GM12892 (cell line): ENCODE measurements at places on chromosomes 16 and 17.

- DNase-seq = no peak
Measured at GRCh38 chr16:28062847-28063521, 530 bp downstream of the GSG1L start.

DNA sequence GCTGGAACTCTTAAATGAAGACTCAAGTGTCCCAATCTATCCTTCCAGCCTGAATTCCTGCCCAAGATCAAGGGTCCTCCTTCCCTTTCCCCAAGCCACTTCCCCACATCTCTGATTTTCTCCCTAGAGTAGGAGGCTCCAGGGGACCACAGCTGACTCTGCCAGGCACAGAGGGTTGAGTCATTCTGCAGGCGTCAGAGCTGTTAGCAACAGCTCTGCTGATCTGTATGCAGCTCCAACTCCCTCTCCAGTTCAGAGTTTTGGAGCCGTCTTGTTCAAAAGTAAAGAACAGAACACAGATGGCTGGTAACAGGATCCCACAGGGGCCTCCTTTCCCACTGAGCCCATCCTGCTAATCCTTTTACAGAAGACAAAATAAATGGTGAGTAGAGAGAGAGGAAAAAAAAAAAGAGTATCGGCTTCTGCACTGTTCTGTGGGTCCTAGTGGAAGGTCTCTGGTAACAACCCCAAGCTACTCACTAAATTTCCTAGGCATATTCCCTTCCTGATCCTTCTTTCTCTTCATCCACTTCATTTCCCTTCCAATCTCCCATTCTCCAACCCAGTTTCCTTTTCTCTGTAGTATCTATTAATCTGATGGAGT, 13.4 kb upstream of the TAOK1 start:
- DNase-seq = no peak

DNA sequence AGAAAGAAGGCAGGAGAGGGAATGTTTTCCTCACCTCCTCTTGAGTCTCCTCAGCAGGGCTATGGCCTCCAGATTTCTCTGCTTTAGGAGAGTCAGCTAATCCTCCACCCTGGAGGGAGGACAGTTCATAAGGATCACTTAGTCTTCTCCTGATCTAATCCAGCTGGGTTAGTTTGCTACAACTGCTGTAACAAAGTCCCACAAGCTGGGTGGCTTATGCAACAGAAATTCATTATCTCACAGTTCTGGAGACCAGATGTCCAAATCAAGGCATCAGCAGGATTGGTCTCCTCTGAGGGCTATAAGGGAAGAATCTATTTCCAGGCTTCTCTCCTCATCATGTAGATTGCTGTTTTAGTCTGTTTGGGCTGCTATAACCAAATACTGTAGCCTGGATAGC, 40.6 kb upstream of the XYLT1 start:
- DNase-seq = no peak

DNA sequence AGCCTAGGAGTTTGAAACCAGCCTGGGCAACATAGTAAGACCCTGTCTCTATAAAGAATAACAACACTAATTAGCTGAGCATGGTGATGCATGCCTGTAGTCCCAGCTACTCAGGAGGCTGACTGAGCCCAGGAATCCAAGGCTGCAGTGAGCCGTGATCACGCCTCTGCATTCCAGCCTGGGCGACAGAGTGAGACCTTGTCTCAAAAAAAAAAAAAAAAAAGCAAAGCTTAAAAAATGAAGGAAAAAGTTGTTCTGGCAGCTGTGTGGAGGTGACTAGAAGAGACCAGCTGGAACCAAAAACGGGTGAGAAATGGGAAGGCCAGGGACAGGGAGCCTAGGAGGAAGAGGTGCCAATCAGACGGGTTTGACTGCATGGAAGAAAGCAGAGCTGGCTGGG, 4.2 kb downstream of the BCL7C start:
- DNase-seq = no peak

DNA sequence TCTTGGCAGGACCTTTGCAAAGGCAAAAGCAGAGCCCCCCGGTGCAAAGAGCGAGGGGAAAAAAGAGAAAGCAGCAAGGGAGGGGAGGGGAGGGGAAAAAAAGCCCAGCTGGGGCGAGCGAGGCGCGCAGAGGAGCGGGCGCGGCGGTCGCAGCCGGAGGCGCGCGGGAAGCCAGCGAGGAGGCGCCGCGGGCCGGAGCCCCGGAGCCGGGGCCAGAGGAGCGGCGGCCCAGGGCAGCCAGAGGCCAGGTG, 129 bp downstream of the IRX5 start:
- no peak for DNase-seq

DNA sequence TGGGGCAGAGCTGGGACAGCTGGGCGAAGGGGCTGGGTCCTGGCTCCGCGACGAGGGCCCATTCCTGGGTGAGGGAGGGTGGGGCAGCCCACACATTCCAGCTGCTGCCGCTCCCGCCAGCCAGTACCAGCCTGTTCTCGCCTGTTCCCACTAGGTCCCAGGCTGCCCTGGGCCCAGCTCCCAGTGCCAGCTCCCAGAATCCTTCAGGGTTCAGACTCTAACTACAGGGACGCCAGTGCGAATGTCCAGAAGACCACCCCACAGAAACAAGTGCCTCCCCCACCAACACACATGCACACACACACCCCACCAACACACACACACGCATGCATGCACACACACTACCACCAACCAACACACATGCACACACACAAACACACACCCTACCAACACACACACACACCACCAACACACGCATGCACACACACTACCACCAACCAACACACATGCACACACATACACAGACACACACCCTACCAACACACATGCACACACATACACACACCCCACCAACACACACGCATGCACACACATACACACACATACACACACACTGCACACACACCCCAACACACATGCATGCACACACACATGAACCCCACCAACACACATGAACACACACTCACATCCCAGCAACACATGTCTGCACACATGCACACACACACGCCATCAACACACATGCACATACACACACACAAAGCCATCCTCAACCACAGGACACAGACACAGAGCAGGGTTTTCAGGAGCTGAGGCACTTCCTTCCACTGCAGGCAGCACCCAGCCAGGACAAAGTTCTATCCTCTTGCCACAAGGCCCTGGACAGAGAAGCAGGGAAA, 27.5 kb upstream of the KRT17 start:
- DNase-seq = no peak

DNA sequence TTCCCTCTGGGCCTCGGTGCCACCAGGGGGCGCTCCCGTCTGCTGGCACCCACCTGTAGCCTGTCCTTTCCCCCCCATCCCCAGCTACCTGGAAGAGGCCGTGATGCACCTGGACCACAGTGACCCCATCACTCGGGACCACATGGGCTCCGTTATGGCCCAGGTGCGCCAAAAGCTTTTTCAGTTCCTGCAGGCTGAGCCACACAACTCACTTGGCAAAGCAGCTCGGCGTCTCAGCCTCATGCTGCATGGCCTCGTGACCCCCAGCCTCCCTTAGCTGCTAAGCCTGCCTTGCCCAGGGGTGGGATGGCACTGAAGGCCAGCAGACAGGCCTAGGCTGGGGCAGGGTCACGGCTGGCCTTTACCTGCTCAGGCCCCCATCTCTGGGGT, 818 bp upstream of the NRN1L start:
- DNase-seq = peak; percentile 90

GRCh38 chr17:51035431-51035830, 85.2 kb downstream of the SPAG9 start:
- no peak for DNase-seq

- DNase-seq = no peak
Measured at GRCh38 chr16:78624366-78624765, 524.9 kb downstream of the WWOX start.

DNA sequence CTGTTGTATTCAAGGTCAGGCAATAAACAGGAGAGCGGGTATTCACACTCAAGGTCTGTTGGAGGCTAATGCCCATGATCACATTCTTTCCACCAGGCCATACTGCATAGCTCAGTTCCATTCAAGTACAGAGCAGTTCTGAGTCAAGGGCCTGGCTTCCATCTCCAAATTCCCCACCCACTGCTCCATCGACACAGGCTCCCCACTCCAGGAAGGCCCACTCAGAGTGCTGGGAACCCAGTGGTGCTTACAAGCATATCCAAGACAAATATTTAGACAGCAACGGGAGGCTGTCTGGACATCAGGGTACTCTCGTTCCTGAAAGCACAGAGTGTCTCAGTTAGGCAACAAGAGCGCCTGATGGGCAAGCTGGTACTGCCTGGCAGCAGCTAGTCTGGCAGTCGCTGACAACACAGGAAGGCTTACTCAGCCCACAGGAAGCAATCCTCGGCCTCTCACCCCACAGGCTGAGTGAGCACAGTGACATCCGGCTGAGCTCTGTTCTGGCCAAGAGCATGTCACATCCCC, 40.9 kb downstream of the RFFL start:
- DNase-seq = peak; percentile 54

GRCh38 chr17:45228763-45229539, 7.3 kb downstream of the FMNL1 start:
- DNase-seq = peak; percentile 85

GRCh38 chr16:48503336-48503735, 106.6 kb downstream of the N4BP1 start:
- DNase-seq = no peak

DNA sequence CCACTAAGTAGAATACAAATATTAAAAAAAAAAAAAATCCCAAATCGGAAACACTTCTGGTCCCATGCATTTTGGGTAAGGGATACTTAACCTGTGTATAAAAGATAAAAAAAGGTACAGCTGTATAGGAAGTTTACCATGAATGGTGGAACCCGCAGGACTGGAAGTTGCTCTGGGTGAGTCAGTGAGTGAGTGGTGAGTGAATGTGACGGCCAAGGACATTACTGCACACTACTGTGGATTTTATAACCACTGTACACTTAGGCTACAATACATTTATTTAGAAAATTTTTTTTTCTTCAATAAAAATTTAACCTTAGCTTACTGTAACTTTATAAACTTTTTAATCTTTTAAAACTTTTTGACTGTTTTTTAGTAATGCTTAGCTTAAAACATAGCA, 71.3 kb upstream of the BCAR1 start:
- DNase-seq = no peak

GRCh38 chr17:48478224-48479013, 48.4 kb upstream of the SKAP1 start:
- peak; percentile 45 for DNase-seq

GRCh38 chr16:86653285-86654006, 75.1 kb downstream of the FOXL1 start:
- DNase-seq = no peak

GRCh38 chr17:5592382-5592781, 8.1 kb upstream of the NLRP1 start:
- no peak for DNase-seq

DNA sequence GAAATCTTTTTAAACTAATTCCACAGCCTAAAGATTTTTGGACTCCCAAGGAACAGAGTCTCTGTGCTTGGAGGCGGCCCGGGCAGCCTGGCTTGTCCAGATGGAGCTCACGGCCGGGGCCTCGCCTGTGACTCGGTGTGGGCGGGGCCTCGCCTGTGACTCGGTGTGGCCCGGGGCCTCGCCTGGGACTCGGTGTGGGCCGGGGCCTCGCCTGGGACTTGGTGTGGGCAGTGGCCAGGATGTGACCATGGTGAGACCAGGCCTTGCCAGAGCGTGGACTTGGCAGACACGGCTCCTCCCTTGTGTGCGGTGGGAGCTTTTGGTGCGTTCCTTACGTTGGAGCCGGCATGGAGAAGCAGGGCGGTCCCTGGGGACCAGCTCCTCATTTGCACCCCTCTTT, 92.3 kb downstream of the METRNL start:
- DNase-seq = no peak

- DNase-seq = no peak
Measured at GRCh38 chr17:44065668-44066203, 735 bp downstream of the LSM12 start.

GRCh38 chr16:879461-879861, 78.9 kb upstream of the GNG13 start:
- DNase-seq = no peak

- no peak for DNase-seq
Measured at GRCh38 chr17:45090711-45091110, 29.6 kb downstream of the NMT1 start.

GRCh38 chr16:70440009-70440692, 1.3 kb upstream of the ST3GAL2 start:
- DNase-seq = no peak

- DNase-seq = no peak
Measured at GRCh38 chr17:37133136-37133535, 184.4 kb downstream of the AATF start.

DNA sequence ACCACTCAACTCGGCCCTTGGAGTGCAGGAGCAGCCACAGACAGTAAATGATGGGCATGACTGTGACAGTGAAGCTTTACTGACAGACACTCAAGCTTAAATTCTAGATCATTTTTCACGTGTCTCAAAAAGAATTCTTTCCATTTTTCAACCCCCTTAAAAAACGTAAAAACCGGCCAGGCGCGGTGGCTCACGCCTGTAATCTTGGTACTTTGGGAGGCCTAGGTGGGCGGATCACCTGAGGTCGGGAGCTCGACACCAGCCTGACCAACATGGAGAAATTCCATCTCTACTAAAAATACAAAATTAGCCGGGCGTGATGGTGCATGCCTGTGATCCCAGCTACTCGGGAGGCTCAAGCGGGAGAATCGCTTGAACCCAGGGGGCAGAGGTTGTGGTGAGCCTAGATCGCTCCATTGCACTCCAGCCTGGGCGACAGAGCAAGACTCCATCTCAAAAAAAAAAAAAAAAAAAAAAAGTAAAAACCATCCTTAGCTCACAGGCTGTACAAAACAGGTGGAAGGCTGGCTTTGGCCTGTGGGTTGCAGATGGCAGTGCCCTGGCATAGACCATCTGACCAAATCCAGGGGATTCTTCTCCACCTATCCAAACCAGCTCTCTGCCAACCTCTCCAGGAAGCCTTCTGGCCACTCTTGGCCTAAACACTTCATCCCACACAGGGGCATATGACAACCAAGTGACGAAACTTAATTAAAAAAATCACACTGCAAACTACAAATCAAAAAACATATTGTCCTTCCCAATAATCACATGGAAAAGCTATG, 18.3 kb downstream of the TBC1D16 start:
- DNase-seq = no peak

GRCh38 chr17:3729881-3730280, 6.2 kb downstream of the HASPIN start:
- DNase-seq = no peak

DNA sequence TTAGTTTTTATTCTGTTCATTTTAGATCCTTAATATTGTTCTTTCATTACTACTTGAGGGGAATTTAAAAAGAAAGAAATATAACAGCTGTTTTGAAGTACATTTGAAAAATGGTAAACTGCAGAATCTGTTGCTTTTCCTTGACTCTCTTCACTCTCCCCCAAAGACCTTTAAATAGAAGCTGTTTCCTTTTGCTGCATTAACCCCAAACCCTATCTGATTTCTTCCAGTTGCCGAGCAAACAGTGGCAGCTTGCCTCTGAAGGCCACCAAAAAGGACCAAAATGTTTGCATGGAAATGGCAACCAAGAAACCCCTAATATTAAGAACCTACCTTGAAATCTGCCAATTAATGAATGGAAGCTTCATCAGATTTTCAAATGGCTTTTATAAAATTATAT, 37.1 kb downstream of the PRKCA start:
- DNase-seq = no peak

DNA sequence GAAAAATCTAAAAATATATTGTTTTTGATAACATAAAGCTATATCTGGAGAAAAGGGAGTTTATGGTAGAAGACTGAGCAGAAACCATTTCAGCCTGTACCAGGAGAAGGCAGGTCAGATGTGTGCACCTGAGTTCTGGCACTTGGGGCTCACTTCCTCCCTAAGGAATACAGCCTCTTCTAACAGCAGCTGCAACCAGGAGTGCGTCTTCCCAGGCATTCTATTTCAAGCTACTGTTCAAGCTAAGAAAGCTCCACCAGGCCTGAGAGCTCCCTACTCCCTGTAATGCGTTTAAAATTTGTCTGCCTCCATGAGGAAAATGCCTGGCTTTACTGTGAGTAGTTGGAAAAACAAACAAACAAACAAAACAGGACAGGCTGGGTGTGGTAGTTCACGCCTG, 96.1 kb downstream of the ZNF778 start:
- no peak for DNase-seq
